ENCODE measurements at places on chromosomes 5 and 9. TPM values are rescaled to one million over a fixed set of nuclear protein-coding genes. Genes with fewer than 3 reads are reported as not detected.

ISL1 gene
- total RNA-seq, result not detected

ZDHHC11B gene
- total RNA-seq, result 5.1 TPM

DNA sequence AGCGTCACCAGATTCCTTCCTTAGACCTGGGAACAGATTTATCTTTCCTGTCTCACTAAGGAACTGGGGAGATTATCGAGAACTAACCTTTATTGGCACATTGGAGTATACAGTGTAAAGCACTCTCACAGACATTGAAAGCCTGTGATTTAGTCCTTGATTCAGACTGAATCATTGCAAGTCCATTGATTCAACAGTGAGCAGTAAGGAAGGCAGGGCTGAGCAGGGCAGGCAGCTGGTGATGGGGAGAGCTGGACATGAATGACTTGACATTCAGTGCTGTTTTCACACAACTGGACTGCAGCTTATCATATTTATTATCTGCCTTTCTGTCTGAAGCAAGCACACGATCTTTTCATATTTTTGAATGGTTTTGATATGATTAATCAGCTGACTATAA, 16.2 kb downstream of the ISOC1 start:
- no peak for DNase-seq

DNA sequence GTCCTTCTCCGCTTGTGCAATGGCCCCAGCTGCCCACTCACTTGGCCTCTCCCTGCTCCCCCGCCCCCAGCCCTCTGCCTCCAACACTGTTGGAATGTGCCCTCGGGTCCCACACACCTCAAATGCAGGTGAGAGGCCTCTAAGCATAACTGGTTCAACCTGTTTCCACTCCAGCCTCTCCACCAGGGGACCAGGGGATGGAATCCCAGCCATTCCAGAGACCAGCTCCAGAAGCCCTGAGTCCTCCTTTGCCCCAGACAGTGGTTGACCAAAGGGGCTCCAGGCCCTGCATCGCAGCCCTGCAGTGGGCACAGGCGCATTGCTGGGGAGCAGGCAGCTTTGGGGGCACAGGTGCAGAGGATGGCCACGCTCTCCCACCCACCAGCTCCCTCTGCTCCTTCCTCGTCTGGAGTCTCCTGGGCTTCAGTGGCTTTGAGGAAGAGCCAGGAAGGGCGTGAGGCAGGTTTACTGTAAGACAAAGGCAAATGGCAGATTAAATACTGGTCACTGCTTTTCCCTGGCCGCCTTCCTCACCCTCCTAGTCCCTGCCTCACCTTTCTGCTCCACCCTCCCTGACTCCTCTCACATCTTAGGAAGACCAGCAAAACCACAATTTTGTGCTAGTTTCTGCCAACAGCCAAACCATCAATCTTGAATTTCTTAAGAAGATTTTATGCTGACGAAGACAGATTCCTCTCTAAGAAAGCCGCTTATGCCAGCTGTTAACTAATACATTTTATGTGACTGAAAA, 29.1 kb upstream of the IRX2 start:
- DNase-seq, result no peak

GRCh38 chr9:127634021-127634420, 21.9 kb downstream of the STXBP1 start:
- DNase-seq, result no peak

DNA sequence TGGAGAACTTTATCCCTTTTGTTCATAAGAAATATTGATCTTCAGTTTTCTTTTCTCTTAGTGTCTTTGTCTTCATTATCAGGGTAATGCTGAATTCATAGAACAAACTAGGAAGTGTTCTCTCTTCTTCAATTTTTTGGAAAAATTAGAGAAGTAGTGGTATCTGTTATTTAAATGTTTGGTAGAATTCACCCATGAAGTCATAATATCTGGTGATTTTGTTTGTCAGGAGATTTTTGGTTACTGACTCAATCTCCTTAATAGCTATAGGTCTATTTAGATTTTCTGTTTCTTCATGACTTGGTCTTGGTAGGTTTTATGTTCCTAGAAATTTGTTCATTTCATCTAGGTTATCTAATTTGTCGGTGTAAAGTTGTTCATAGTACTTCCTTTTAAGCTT, 45.4 kb upstream of the STARD4 start:
- DNase-seq, result no peak

GRCh38 chr5:159210846-159211245, 1.5 kb upstream of the RNF145 start:
- DNase-seq, result no peak
